ENCODE measurements at places on chromosomes 5 and 9. TPM values are rescaled to one million over a fixed set of nuclear protein-coding genes. Genes with fewer than 3 reads are reported as not detected.

The KCNT1 gene
- total RNA-seq, result not detected

GRCh38 chr5:172118891-172119290 lies 69.1 kb downstream of the STK10 start:
- H3K4me1 ChIP-seq, result peaks cover 6% of the 10 kb centered on the region
- no peak overlapping the region for H3K4me3 ChIP-seq
- no peaks in the 10 kb centered on the region for H3K27me3 ChIP-seq
- no peak for DNase-seq
- H3K36me3 ChIP-seq, result peaks cover 5% of the 10 kb centered on the region
- no peak overlapping the region for H3K27ac ChIP-seq

DNA sequence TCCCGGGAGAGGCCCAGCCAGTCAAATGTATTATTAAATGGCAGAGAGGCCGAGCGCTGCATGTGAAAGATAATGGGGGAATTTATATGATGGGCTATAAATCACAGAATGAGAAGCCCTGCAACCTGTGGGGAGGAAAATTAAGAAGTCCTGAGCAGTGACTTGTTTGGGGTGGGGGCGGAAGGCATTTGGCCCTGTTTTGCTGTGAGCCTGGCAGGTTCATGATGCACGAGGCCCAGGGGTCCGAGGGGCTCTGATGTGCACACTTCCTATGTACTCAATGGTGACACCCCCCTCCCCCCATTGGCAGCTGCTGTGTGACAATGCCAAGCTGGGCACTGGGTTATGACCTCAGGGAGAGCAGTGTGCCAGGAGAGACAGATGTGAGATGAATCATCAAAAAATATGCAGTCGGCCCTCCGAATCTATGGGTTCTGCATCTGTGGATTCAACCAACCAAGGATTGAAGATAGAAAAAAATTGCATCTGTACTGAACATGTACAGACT lies 13.7 kb upstream of the DAB2IP start:
- peaks cover 3% of the 10 kb centered on the region for H3K27me3 ChIP-seq
- peaks cover 4% of the 10 kb centered on the region for H3K4me1 ChIP-seq
- no peak for DNase-seq
- H3K27ac ChIP-seq, result no peak overlapping the region
- H3K4me3 ChIP-seq, result no peak overlapping the region
- H3K36me3 ChIP-seq, result no peaks in the 10 kb centered on the region

- H3K27me3 ChIP-seq, result no peaks in the 10 kb centered on the region
- H3K27ac ChIP-seq, result no peak overlapping the region
- no peak for DNase-seq
- H3K4me1 ChIP-seq, result peaks cover 15% of the 10 kb centered on the region
Observed at GRCh38 chr9:72424131-72424530, 59.1 kb upstream of the ZFAND5 start.

DNA sequence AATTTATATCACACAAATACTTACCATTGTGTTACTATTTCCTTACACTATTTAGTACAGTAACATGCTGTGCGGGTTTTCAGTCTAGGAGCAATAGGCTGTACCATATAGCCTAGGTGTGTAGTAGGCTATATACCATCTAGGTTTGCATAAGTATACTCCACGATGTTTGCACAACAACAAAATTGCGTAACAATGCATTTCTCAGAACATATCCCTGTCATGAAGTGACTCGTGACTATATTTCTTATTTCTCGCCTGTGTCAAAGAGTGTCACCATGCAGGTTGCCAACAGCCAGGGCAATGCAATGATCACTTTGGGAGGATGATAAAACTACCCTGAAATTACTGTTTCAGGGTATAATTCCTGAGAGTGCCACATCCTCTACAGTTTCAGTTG lies 65.6 kb upstream of the CD180 start:
- no peak overlapping the region for H3K4me3 ChIP-seq
- no peaks in the 10 kb centered on the region for H3K36me3 ChIP-seq
- no peak overlapping the region for H3K27ac ChIP-seq
- no peaks in the 10 kb centered on the region for H3K27me3 ChIP-seq

- peaks cover 5% of the 10 kb centered on the region for H3K27me3 ChIP-seq
- H3K27ac ChIP-seq, result peak overlapping the region; percentile 66
- H3K36me3 ChIP-seq, result no peaks in the 10 kb centered on the region
Observed at GRCh38 chr5:11390291-11390767, 513.9 kb downstream of the CTNND2 start.

Data from astrocyte (in vitro differentiated cells and primary cell).